Muscle of leg (tissue), 16 donors: ENCODE measurements at places on chromosomes 11 and 22. TPM values are rescaled to one million over a fixed set of nuclear protein-coding genes. Genes with fewer than 3 reads are reported as not detected.

The SLC22A6 gene
- not detected for polyA plus RNA-seq

The RFPL1 gene
- polyA plus RNA-seq: not detected

GRCh38 chr11:93143800-93144199 is 54.0 kb downstream of the SLC36A4 start:
- DNase-seq: no peak

- no peak for DNase-seq
Measured at GRCh38 chr11:110349138-110349996, 53.0 kb upstream of the RDX start.

- no peak for DNase-seq
Measured at GRCh38 chr11:95780544-95780943, 9.0 kb downstream of the FAM76B start.

GRCh38 chr22:23604939-23605712 is 25.0 kb upstream of the IGLL1 start:
- DNase-seq: no peak

The KDM4E gene
- 0.07 TPM for polyA plus RNA-seq

- no peak for DNase-seq
Measured at GRCh38 chr11:70645537-70645936, 247.2 kb downstream of the CTTN start.

- no peak for DNase-seq
Measured at GRCh38 chr11:33696411-33696810, 4.2 kb downstream of the C11orf91 start.
